Esophagus (tissue), 2 donors: ENCODE measurements at places on chromosomes 1 and 21. TPM values are rescaled to one million over a fixed set of nuclear protein-coding genes. Genes with fewer than 3 reads are reported as not detected.

The PSMB2 gene
- polyA plus RNA-seq: 42.5 TPM

The LBR gene
- 18.0 TPM for polyA plus RNA-seq

The CTSK gene
- polyA plus RNA-seq: 11.1 TPM

The KLHDC8A gene
- polyA plus RNA-seq: 5.5 TPM

The AMY1A gene
- not detected for polyA plus RNA-seq

The CLIC6 gene
- polyA plus RNA-seq: 0.68 TPM

The GPR137B gene
- polyA plus RNA-seq: 2.8 TPM

The PARP1 gene
- 10.6 TPM for polyA plus RNA-seq

The RNU1-2 gene
- polyA plus RNA-seq: not detected

The SLC35F3 gene
- polyA plus RNA-seq: 0.24 TPM

The F5 gene
- polyA plus RNA-seq: 0.07 TPM

The RPTN gene
- polyA plus RNA-seq: 0.20 TPM

The FAM43B gene
- 0.12 TPM for polyA plus RNA-seq

The FLG2 gene
- polyA plus RNA-seq: 0.04 TPM

The PRAMEF17 gene
- not detected for polyA plus RNA-seq

The OLFML3 gene
- 4.7 TPM for polyA plus RNA-seq

The EDEM3 gene
- polyA plus RNA-seq: 6.7 TPM

The CHD5 gene
- 0.16 TPM for polyA plus RNA-seq

The THEM4 gene
- 7.2 TPM for polyA plus RNA-seq

The PLA2G2C gene
- polyA plus RNA-seq: 0.14 TPM

The ZNF362 gene
- 6.8 TPM for polyA plus RNA-seq

The C1orf116 gene
- polyA plus RNA-seq: 72.9 TPM

The CNTN2 gene
- 0.06 TPM for polyA plus RNA-seq

The OR10Z1 gene
- not detected for polyA plus RNA-seq

The LRRC38 gene
- 0.04 TPM for polyA plus RNA-seq

The GPR153 gene
- polyA plus RNA-seq: 2.7 TPM

The PGBD5 gene
- polyA plus RNA-seq: 0.22 TPM

The LPAR3 gene
- 4.0 TPM for polyA plus RNA-seq

The GPR157 gene
- 15.9 TPM for polyA plus RNA-seq

The BCAN gene
- polyA plus RNA-seq: 0.01 TPM

The LEPROT gene
- polyA plus RNA-seq: 23.2 TPM

The GPR25 gene
- 0.55 TPM for polyA plus RNA-seq

The AKR7A2 gene
- 52.6 TPM for polyA plus RNA-seq

The CHD1L gene
- 11.4 TPM for polyA plus RNA-seq

The PDPN gene
- 2.4 TPM for polyA plus RNA-seq

The MPZ gene
- 1.6 TPM for polyA plus RNA-seq

The GTF2B gene
- polyA plus RNA-seq: 19.8 TPM

The WNT3A gene
- polyA plus RNA-seq: 0.69 TPM

The FAM131C gene
- 0.38 TPM for polyA plus RNA-seq

The SPRR2E gene
- polyA plus RNA-seq: 1,684 TPM

The GPR161 gene
- 1.9 TPM for polyA plus RNA-seq

The CACNA1S gene
- not detected for polyA plus RNA-seq

The REN gene
- 0.18 TPM for polyA plus RNA-seq

The C1QA gene
- polyA plus RNA-seq: 14.6 TPM

The VCAM1 gene
- polyA plus RNA-seq: 0.68 TPM

The ASCL5 gene
- polyA plus RNA-seq: not detected

The THRAP3 gene
- polyA plus RNA-seq: 30.8 TPM

The HHIPL2 gene
- polyA plus RNA-seq: 0.22 TPM

The RCC1 gene
- 32.5 TPM for polyA plus RNA-seq

The FCRLA gene
- 0.02 TPM for polyA plus RNA-seq

The FAF1 gene
- 32.1 TPM for polyA plus RNA-seq

The LRP8 gene
- 2.7 TPM for polyA plus RNA-seq

The LRRC71 gene
- polyA plus RNA-seq: not detected

The GNAT2 gene
- not detected for polyA plus RNA-seq

The UTS2 gene
- 0.04 TPM for polyA plus RNA-seq

The DISC1 gene
- polyA plus RNA-seq: 0.41 TPM

The TRABD2B gene
- 0.34 TPM for polyA plus RNA-seq

The ZMYM4 gene
- polyA plus RNA-seq: 6.1 TPM
